ENCODE measurements at places on chromosomes 1 and 21. TPM values are rescaled to one million over a fixed set of nuclear protein-coding genes. Genes with fewer than 3 reads are reported as not detected.

IARS2 gene
- 119 TPM for total RNA-seq

AK4 gene
- total RNA-seq: 297 TPM

JAM2 gene
- 0.67 TPM for total RNA-seq

RAB25 gene
- 18.3 TPM for total RNA-seq

APCS gene
- total RNA-seq: not detected

SMCP gene
- not detected for total RNA-seq

NUP210L gene
- 0.03 TPM for total RNA-seq

SFPQ gene
- 186 TPM for total RNA-seq

RGS13 gene
- total RNA-seq: not detected

PROX1 gene
- 2.9 TPM for total RNA-seq

TAS1R1 gene
- total RNA-seq: 0.15 TPM

OR2AK2 gene
- total RNA-seq: not detected

SPRR2E gene
- not detected for total RNA-seq
